Cerebellar nuclear complex (tissue), 1 donor: ENCODE measurements at places on chromosomes 6 and 20.

DNA sequence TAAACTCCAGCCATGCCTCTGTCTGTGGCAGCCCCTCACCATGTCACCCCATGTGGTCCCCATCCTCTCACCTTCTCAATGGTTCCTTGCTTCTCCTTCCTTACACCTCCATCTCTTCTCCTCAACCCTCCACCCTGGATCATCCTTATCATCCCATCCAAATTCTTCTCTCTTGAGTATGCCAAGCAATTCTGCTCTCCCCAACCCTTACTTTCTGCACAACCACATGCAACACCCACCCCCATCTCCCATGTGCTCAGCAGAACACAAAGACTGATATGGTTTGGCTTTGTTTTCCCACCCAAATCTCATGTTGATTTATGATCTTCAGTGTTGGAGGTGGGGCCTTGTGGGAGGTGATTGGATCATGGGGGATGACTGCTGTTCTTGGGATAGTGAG lies 42.5 kb upstream of the RALY start:
- no peak for DNase-seq

DNA sequence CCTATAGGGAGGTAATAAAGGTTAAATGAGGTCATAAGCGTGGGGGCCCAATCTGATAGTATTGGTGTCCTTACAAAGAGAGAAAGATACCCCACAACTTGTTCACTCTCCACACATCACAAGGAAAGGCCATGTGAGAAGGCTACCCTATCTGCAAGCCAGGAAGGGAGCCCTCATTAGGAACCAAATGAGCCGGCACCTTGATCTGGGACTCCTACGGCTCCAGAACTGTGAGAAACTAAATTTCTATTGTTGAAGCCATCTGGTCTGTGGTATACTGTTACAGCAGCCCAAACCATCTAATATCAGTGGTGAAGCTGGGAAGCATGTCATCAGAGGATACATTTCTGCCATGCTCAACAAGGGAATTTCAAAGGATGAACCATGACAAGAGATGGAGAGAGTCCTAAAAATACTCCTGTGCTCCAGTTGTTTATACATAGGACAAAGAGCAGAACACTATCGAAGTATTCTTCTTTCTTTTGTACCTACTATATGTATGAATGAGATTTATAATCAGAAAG lies 10.4 kb downstream of the COX7A2 start:
- no peak for DNase-seq

- no peak for DNase-seq
Measured at GRCh38 chr6:90271831-90272230, 24.8 kb downstream of the BACH2 start.

DNA sequence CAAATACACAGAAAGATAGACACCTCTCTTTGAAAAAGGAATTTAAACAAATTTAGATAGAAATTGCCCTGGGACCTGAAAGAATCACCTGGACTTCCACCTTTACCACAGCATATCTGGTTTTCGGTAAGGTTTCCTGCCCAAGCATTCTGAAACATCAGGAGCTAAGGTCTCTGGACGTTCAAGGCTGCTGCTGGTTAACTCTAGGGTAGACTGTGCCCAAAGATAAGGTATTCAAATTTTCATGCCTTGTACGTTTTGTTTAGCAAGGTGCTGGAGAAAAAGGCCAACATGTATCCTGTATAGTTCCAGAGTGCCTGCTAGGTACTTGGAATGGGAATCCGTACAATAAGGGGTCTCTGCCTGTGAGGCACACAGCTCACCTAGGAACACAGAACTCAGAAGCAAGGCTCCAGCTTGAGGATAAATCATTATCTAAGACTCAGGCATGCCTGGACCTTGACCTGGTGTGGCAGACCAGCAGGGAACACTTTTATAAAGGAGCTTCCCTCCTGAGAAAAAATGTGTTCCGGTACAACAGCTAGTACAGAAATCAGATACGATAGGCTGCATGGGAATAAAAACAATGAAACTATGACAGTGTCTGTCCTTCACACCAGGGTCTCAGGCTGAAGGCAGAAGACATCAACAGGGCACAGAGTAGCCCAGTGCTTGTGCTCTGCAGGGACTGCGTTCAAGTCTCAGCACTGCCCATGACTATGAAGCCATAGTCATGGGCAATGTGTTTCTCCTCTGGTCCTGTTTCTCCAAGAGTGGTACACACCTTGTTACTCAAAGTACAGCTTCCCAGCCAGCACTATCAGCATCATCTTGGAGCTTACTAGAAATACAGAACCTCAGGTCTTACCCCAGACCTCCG lies 70.4 kb downstream of the METTL24 start:
- no peak for DNase-seq

GRCh38 chr20:53677447-53678314 lies 84.0 kb upstream of the ZNF217 start:
- DNase-seq, result no peak

DNA sequence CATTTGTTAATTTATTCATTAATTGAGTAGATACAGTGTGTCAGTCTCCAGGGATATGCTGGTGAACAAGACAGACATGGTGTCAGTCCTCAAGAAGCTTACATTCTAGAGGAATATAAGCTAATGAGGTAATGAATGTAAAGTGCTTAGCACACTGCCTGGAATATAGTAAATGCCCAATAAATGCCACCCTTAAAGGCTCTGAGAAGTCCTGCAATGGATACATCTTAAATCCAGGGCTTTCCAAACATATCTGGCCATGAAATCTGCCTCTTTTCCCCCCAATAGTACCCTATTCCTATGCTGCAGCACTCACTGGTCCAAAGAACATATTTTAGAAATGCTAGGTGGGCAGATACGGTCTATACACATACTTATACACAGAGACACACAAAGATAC lies 49.2 kb upstream of the CTNNBL1 start:
- no peak for DNase-seq

- DNase-seq, result no peak
Measured at GRCh38 chr6:35973670-35974222, 50.7 kb downstream of the SLC26A8 start.

- DNase-seq, result no peak
Measured at GRCh38 chr6:53858196-53858595, 63.4 kb downstream of the LRRC1 start.

GRCh38 chr20:36312724-36313441 lies 6.7 kb downstream of the DLGAP4 start:
- no peak for DNase-seq

DNA sequence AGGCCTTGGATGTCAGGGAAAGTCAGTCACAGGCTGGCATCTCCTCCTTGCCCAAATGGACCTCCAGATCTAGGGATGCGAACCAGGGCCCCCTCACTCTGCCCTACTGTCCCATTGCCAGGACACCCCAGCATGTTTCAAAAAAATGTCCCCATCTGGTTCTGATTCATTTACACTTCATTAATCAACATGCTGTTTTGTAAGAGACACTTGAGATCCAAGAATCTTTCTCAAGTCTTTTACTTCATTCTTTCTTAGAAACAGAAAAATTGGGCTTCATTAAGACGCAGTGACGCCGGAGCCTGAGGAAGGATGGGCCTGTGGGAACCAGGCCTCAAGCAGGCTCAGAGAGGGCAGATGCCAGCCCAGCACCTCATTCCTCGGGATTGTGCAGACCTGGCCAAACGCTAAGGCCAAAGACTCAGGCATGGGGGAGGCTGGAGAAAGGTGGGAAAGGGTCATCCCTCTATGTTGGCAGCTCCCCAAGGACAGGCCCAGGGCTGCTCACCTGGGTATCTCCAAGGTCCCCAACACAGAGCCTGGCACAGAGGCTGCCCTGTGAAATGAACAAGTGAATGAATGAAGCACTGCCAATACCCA lies 3.8 kb downstream of the RSPO4 start:
- DNase-seq, result no peak

DNA sequence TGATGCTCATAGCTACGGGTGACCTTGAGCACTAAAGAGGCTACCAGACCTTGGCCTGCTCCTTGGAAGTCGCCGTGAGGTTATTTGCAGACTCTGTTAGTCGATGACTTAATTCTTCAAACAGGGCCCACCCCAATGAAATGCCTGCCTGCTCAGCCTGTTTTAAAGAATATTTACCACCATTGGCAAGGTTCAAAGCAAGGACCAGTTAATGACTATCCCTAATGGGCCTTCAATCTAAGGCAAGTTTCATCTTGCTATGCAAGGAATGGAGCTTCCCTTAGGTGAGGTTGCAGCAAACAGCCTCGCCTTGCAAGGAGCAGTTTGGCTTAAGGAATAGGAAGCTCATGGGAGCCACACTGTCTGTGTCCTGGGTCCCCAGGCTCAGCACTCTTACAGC lies 22.9 kb upstream of the SPO11 start:
- no peak for DNase-seq

DNA sequence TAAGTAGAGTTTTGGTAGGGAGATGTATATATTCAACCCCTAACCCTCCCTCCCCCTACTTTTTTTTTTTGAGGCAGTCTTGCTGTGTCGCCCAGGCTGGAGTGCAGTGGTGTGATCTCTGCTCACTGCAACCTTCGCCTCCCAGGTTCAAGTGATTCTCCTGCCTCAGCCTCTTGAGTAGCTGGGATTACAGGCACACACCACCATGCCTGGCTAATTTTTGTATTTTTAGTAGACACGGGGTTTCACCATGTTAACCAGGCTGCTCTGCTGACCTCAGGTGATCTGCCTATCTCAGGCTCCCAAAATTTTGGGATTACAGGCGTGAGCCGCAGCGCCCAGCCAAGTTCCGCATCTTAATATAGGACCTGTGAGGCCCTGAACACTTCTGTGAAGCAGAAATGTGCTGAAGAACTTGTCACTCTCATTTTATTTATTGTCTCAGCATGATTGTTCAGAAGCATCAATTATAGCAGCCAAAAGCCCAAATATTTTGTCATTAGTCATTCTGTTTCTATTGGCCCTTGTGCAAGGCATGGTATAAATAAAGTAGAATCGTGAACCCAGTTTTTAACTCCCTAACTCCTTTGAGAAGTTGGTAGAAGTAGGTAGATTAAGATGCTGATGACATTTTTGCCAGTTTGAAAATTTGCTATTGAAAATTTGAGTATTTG lies 19.4 kb downstream of the DSTN start:
- DNase-seq, result no peak

DNA sequence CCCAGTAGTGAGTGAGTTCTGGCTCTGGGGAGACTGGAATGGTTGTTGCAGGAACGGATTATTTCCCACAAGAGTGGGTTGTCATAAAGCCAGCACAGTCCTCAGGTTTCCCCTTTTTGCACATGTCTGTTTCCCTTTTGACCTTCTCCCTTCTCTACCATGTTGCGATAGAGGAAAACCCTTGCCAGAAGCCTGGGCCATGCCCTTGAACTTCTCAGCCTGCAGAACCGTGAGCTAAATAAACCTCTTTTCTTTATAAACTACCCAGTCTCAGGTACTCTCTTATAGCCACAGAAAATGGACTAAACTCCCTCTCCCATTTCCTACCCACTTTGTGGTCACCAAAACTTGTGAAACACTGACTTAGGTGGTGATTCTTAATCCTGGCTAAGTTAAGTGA lies 7.2 kb upstream of the PPP1R16B start:
- no peak for DNase-seq

GRCh38 chr20:51480507-51481270 lies 61.8 kb downstream of the NFATC2 start:
- no peak for DNase-seq

DNA sequence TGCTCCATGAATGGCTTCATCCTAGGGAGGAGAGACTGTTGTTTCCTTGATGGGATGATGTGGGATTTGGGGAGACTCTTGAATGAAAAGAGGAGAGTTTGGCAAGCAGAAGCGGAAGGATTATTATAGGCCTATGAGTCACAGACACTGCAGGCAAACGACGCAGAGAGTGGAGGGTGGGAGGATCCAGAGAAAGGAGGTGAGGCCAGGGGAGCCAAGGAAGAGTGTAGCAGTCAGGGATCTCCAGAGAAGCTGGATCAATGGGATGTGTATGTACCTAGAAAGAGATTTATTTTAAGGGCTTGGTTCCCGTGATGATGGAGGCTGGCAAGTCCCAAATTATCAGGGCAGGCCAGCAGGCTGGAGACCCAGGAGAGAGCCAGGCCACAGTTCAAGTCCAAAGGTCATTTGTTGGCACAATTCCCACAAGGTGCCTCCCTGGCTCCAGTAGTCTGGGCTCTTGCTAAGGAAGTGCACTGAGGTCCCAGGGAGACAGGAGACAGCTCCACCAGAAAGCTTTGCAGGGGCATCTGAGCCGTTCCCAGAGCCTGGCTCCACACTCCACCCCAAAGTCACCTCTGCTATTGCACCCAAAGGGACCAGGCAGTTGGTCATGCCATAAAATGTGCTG lies 76.0 kb downstream of the ADTRP start:
- DNase-seq, result no peak
